ENCODE measurements at places on chromosomes 16 and 17.

DNA sequence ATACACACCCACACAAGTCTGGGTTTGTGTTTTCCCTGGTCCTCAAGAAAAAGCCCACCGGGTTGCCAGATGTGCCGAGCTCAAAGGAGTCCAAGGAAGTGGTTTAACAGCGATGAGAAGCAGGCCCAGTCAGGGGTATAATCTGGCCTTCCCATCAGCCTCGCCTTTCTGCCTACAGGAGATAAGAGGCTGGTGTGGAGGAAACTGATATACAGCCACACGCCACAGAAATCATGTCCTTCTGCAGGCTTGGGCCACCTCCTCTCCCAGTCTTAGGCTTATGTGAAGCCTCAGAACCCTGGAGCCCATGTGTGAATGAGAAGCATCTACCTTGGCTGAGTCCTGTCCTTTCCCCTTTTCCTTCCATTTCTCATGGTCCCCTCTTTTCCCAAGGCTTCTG, 43.6 kb upstream of the MMP2 start:
- no peak for DNase-seq

DNA sequence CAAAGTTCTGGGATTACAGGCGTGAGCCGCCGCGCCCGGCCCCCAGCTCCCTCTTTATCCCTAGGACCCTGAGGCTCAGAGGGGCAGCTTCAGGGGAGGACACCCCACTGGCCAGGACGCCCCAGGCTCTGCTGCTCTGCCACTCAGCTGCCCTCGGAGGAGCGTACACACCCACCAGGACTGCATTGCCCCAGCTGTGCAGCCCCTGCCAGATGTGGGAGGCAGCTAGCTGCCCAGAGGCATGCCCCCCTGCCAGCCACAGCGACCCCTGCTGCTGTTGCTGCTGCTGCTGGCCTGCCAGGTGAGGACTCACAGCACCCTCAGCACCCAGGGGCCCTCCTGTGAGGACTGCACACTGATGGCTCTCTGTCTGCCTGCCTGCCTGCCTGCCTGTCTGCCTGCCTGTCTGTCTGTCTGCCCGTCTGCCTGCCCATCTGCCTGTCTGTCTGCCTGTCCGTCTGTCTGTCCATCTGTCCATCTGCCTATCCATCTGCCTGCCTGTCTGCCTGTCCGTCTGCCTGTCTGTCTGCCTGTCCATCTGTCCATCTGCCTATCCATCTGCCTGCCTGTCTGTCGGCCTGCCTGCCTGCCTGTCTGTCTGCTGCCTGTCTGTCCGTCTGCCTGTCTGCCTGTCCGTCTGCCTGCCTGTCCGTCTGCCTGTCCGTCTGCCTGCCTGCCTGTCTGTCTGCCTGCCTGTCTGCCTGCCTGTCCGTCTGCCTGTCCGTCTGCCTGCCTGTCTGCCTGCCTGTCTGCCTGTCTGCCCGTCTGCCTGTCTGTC, 5.0 kb downstream of the GCGR start:
- DNase-seq = no peak

GRCh38 chr17:30429155-30429554, 48.1 kb upstream of the GOSR1 start:
- DNase-seq = no peak

- no peak for DNase-seq
Observed at GRCh38 chr17:71496552-71496951, 624.3 kb upstream of the SOX9 start.

DNA sequence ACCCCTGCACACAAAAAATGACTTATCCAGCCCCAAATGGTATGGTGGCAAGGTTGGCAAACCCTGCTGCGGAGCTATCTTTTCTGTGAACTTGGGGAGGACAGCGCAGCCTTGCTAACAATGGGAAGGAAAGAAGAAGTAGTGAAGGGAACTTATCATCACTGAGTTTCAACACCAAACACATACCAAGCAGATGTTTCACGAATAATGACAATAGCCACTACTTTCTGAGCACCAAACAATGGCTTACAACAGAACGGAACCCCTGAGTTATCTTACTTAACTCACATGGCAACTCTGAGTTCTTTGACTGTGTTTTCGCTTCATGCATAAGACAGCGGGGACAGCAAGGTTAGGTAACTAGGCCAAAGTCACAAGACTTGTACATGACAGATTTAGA, 148.9 kb downstream of the XYLT1 start:
- DNase-seq = no peak

- DNase-seq = no peak
Observed at GRCh38 chr16:75204410-75204758, 2.6 kb downstream of the CTRB2 start.

- DNase-seq = no peak
Observed at GRCh38 chr16:17245776-17246175, 225.0 kb downstream of the XYLT1 start.

- no peak for DNase-seq
Observed at GRCh38 chr17:65015855-65016254, 40.7 kb downstream of the GNA13 start.

- no peak for DNase-seq
Observed at GRCh38 chr17:63033142-63033541, 67.1 kb downstream of the TANC2 start.

- no peak for DNase-seq
Observed at GRCh38 chr16:20166531-20167235, 93.0 kb upstream of the GPR139 start.

GRCh38 chr17:41647940-41648410, 23.6 kb upstream of the KRT17 start:
- DNase-seq = peak; percentile 91

- no peak for DNase-seq
Observed at GRCh38 chr16:74734361-74735161, 33.9 kb upstream of the MLKL start.

- no peak for DNase-seq
Observed at GRCh38 chr17:17979778-17980177, 7.1 kb downstream of the DRC3 start.

DNA sequence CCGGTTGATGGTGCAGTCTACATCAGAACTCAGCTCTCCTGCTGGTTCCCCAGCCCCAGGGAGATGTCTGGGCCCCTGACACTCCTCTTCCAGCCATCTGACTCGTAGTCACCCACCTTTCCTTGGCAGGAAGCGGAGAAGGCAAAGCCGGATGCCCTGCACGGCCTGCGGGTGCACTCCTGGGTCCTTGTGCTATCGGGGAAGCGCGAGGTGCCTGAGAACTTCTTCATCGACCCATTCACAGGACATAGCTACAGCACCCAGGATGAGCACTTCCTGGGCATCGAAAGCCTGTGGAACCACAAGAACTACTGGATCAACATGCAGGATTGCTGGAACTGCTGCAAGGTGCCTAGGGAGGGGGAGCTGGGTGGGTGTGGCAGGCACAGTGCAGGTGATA, 12.7 kb downstream of the DRC7 start:
- DNase-seq = no peak

- no peak for DNase-seq
Observed at GRCh38 chr17:73983621-73984400, 219.7 kb upstream of the RPL38 start.

DNA sequence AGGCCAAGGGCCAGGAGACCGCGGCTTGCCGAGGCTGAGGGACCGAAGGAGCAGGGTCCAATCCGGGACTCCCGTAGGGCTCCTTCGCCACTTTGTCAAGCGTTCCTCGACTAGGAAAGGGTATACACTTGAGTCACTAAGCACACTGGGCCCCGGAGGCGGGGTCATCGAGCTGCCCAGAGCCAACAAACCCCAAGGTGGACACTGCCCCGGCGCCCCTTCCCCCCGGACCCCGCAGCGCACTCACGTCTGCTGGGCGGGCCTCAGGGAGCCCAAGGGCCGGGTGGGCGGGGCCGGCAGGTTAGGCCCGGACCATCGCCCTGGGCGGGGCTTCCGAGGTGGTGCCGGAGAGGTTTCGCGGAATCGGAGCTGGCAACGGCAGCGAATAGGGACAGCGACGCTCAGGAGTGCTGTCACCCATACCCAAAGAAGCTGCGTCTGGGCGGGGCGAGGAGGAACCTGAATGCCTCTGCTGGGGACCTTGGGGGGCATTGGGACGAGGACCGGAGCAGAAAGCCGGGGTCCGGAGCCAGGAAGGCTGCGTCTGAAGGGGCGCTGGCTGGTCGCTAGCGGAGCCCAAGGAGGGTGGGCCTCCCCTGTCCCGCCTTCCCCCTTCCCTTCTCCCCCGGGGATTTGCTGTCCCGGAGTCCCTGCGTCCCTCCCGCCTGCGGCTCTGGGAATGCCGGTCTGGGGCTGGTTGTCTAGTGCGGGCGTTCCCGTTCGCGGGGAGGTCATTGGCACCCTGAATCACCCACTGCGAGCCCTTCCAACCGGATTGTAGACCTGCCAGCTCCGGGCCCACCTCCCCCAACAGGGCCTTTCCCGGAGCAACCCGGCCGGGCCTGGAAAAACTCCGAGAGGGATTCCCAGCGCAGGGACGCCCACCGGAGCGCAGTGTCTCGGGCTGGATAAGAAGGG, 118.2 kb upstream of the SMURF2 start:
- DNase-seq = peak; percentile 77

DNA sequence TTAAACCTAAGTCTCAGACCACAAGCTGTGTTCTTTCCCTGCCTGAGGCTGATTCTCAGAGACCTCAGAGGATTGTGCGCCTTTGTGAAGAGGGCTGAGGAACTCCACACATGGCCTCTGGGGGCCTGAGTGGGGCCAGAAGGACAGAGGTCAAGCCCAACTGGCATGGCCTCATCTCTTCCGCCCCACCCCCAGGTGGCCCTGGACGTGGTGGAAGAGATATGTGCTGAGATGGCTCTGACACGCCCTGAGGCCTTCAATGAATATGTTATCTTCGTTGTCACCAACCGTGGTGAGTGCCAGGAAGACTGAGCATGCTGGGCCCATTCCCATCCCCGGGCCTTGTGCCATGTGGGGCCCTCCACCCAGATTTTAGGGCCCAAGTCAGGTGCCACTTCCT, 20.1 kb upstream of the ALKBH5 start:
- no peak for DNase-seq

DNA sequence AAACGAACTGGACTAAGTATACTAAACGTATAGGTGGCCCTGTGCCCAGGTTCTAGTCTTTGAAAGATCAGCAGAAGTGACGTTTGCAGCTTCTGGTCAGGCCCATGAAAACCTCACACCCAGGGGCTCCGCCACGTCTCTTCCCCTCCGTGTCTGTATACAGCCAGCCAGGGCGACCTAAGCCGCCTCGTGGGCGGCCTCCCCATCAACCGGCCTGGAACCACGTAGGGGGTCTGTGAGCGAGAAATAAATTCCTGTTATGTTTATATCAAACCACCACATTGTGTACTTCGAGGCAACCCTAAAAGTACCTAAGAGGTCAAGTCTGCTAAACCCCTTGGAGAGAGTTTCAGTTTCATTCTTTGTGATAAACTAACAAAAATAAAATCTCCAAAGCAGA, 6.8 kb downstream of the TK1 start:
- no peak for DNase-seq

GRCh38 chr17:58606934-58607333, 84.9 kb downstream of the TEX14 start:
- no peak for DNase-seq

DNA sequence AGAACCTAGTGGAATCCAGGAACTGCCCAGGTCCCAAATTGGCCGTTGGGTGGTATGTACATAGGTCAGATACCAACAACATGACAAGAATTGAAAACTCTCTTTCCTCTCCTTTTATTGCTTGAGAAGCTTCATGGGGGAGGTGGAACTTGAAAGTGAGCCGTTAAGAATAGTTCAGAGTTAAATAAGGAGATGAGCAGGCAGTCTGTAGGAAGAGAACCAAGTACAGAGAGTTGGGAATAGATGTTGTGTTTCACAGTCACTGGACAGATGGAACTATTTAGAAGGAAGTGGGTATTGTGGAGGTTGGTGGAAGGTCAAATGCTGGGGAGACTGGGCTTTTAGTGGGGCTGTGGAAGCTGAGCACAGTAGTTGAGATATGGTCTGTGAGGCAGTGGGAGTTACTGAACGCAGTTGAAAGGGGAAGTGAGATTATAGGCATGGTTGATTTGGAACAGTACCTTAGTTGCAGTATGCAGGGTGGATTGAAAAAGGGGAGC, 26.4 kb downstream of the ARHGAP44 start:
- no peak for DNase-seq

- no peak for DNase-seq
Observed at GRCh38 chr16:803754-804080, 3.2 kb upstream of the GNG13 start.

DNA sequence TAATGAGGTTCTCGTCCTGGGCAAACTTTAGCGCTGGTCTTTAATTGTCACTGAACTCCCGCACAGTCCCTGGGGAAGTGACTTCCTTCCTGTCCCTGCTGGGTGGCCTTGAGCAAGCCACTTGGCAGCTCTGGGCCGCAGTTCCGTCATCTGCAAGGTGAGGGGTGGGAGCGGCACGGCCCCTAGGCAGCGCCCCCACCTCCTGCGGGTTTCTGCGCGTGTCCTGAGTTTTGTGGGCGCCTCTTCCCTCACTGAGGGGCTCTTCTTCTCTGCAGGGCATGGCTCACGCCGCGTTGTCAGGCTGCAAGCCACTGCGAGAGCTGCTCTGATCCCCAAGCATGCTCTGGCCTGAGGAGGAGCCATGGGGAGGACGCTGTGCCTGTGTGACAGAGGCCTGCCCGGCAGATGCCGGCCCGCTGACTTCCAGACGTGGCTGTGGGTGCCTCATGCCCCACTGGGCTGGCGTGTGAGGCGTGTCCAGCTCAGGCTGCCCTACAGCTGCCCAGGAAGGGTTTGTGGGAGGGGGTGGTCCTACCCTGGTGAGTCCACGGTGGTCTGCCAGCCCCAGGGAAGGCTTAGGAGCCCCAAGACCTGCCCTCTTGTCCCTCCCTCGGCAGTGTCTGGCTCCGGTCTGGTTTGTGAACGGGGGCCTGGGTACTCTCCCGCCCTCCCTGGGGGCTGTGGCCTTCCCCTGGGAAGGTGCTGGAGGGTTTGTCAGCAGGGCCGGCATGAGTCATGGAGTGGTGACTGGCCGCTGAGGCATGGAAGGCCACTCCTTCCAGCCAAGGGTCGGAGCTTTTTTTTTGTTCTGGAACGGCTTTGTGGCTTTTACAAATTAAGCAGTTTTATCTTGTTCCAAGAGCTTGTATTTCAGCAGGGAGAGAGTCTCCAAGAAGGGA, 182.0 kb downstream of the SEC14L1 start:
- DNase-seq = no peak

DNA sequence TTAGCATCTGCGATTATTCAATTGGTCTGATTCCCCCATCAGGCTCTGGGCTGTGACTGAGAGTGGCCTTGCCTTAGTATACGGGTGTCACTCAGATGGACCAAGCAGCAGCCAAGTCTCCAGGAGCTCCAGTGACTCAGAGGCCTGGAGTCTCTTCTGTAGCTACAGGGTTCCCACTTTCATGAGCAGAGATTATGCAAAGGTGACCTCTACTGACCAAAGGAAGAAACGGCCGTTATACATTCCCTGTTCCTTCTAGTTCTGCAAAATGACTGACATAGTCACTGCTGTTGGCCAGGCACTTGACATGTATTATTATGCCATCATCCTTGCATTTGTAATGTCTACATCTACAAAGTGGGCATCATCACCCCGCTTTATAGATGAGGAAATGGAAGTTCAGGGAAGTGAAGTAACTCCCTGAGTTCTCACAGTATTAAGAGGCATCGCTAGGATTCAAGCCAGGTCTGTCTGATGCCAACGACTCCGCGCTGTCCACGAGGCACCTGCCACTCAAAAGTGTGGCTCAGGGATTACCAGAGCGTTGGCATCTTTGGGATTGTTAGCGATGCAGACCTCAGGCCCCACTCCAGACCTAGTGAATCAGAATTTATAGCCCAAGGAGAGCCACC, 23.3 kb downstream of the SLC38A7 start:
- no peak for DNase-seq

Measured in stimulated activated CD4-positive, alpha-beta T cell treated with anti-CD3 and anti-CD28 coated beads, Interleukin-4, amount 100 ng/mL, for 24 hours (primary cell).